ENCODE measurements at places on chromosomes 7 and 10. TPM values are rescaled to one million over a fixed set of nuclear protein-coding genes. Genes with fewer than 3 reads are reported as not detected.
A peak's percentile ranks its signal among the peaks of the same experiment; 100 is the strongest.

TMEM130 gene
- not detected for total RNA-seq

- DNase-seq = peak; percentile 64
Observed at GRCh38 chr7:24980534-24981170, 674 bp upstream of the OSBPL3 start.

TET1 gene
- 1.2 TPM for total RNA-seq

- peak; percentile 75 for DNase-seq
Observed at GRCh38 chr7:129298268-129298893, 73.6 kb downstream of the AHCYL2 start.

DNA sequence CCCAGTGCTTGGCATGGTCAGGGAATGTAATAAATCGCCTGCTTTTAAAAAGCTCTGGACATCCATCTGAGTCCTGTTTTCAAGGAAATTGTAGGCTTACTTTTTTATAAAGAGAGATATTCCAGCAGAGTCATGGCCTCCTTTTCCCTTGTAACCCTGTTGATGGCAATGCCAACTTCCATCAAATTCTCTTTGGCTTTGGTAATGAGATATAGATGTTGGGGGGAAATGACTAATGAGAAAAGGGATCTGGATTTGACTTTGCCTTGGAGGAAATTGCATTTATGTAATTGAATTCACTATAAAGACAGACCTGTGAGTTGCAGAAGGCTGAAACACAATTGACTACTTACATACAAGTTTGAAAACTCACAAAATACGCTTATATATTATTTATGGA is 347.5 kb downstream of the GPR158 start:
- no peak for DNase-seq

DNA sequence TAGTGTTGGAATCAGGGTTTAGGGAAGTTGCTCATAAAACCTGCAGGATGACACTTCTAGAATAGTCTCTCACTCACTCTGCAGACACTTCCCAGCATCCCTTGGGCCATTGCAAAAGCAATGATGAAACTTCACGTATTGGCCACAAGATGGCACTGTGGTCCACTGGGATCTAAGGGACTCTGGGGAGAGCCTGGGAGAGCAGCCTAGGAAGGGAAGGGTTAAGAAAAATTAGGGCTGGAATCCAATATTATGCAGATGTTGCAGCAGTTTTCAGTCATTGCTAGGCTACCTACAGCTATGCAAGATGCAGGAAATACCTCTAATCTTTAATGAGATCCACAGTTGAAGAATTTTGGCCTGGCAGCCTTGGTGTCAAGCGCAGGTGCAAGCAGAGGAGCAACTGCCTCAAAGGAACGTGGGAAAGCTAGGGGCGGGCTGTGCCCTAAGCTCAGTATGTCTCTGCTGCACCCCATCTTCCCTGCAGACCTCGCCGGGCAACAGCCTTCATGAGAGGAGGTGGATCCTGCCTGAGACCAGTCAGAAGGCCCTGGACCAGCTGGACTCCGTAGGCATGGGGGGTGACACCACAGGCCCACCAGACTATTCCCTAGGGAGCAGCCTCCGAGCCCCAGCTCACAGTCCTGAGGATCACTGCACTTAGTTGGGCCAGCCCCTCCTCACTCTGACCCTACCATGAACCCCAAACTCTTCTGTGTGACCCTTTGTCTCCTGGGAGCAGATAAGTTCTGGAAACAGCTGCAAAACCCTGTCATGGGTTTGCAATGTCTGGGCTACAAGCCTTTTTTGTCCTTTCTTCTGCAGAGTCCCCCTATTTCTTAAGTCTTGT is 127.9 kb upstream of the PRSS58 start:
- DNase-seq = peak; percentile 86

SUV39H2 gene
- total RNA-seq = 17.7 TPM

- no peak for DNase-seq
Observed at GRCh38 chr10:61452151-61452651, 980 bp downstream of the TMEM26 start.

DNA sequence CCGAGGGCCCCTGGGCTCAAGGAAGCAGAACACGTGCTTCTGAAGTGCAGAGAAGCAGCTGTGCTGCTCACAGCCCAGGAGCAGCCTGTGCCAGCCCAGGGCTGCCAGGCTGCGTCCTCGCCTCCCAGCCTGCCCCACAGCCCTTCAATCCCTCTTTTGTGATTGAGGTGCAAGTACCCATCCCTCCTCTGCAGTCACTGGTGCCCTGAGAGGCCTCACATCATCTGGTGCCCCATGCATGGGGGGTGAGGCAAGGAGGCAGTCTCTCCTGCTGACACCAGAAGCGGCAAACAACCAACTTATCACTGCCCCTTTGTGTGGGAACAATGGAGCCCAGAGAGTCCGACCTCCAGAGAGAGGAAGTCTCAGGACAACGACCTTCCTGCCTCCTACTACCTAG is 49.8 kb upstream of the FGFR2 start:
- DNase-seq = no peak

GRCh38 chr10:89226891-89227290 is 19.8 kb upstream of the CH25H start:
- no peak for DNase-seq

- DNase-seq = no peak
Observed at GRCh38 chr10:109982812-109983211, 25.0 kb upstream of the ADD3 start.

DNA sequence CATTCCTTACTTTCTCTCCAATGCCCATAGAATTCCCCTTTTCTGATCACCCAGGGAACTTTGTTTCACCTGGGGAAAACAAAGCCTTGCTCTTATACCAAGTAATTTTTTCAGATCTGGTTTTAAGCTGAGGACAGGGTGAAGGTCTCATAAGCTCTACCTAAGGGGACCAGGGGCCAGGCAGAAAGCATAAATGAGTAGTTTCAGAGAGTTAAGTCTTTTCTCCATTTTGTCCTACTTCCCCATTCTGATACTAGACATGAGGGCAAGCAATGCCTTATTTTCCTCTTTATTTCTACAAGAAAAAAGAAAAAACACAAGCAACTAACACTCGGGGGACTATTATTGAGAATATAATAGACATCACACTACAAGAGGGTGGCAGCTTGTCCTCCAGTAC is 2.9 kb downstream of the AKR1D1 start:
- DNase-seq = no peak

All from dermis blood vessel endothelial cell (primary cell).